Non-pigmented ciliary epithelial cell (primary cell): ENCODE measurements at places on chromosomes 3 and 15.

DNA sequence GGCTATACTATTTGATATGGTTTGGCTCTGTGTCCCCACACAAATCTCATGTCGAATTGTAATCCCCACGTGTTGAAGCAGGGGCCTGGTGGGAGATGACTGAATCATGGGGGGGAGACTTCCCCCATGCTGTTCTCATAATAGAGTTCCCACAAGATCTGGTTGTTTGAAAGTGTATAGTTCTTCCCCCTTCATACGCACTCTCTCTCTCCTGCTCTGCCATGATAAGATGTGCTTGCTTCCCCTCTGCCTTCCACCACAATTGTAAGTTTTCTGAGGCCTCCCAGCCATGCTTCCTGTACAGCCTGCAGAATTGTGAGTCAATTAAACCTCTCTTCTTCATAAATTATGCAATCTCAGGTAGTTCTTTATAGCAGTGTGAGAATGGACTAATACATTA lies 290.1 kb upstream of the CHRM5 start:
- no peak for DNase-seq

DNA sequence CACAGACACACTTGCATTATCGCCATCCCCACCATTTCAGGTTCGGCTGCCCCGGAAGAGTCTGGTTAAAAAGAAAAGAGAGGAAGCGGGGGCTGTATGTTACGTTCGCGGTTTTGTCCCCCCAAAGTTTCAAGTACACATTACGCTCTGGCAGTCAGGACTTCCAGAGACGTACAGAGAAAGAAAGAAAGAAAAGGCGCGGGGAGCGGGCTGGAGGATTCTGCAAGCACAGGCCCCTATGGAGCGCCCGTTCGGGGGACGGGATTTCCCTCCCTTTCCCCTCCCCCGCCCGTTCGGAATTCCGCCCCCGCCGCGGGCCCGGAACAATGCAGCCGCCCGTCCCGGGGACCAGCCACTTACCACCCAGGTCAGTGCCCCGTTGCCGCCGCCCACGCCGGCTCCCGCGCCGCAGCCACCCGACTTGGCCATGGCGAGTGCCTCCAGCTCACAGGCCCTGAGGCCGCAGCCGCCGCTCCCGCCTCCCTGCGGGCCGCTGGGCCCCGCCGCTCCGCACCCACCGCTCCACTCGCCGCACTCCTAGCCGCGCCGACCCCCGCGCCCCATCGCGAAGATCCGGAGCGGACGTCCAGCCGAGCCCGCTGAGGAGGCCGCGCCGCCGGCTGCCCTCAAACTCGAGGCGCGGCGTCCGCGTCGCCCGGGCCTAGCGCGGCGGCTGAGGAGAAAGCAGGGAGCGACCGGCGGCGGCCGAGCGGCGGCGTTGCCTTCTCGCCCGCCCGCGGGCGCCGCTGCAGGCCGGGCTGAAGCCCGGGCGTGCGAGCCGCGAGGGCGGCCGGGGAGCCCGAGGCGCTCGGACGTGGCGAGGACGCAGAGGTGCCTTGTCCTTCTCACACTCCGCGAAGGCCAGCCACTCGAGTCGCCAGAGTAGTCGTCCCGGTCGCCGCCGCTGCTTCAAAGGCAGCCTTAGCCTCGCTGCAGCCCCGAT lies 567 bp downstream of the TOP2B start:
- no peak for DNase-seq

DNA sequence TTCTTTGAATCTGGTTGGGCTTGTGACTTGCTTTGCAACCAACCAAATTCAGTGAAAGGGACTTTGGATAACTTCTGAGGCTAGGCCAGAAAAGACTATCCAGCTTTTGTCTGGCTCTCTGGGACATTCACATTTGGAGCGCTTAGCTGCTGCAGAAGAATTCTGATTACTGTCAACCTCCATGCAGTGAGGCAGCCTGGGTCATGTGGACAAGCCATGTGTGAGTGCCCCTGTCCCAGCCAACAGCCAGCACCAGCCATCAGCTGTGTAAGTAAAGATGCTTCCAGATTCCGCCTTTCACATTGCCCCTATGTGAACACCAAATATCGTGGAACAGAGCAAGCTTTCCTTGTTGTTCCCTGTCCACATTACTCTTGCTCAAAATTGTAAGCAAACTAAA lies 12.9 kb upstream of the TNFAIP8L3 start:
- DNase-seq: no peak

GRCh38 chr3:11304175-11304574 lies 32.0 kb downstream of the ATG7 start:
- no peak for DNase-seq

- DNase-seq: no peak
Observed at GRCh38 chr15:67067930-67068551, 2.6 kb downstream of the SMAD3 start.

DNA sequence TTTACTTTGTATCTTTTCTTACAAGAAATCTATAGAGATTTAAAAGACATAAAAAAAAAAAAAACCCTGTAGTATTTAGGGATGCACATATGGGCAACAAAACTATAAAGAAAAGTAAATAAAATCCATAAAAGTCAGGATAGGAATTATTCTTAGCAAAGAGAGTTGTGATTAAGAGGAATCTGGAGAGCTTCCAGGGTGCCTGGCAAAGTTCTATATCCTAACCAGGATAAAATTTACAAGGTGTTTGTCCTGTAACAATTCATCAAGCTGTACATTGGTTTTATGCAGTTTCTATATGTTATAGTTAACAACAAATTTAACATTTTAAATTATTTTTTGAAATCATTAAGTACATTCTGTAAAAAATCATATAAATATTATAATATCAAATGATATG lies 7.9 kb downstream of the SECISBP2L start:
- no peak for DNase-seq

DNA sequence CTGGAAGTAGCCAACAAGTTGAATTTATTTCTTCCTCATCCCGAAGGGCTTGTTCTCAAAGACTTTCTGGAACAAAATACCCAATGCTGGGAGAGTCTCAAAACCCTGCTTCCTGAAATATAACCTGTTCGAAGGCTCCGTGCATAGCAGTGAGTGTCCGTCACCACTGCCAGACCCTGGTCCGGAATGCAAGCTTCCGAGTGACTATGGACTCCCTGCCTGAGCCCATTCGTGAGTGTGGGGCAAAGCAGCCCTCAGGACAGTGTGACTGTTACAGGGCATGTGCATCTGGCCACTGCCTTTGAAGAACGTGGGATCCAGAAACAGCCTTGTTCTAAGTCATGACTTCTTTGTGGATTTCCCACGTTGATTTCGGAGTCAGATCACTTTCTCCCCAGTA lies 214.5 kb upstream of the IGF1R start:
- DNase-seq: no peak

DNA sequence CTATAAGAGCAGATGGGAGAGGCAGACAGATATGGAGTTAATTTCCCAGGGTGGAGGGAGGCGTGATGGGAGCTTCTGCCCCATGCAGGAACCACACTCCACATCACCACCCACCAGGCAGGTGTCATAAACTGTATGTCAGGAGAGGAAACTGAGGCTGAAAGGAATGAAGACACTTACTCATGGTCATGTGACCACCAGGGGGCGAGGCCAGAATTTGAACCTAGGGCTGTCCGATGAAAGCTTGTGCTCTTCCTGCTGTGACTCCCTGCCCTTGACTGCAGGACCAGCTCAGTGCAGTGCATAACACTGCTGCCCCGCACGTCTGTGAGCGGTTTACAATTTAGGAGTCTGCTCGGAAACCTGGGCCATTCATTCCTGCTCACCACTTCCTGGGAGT lies 28.8 kb downstream of the NUP210 start:
- DNase-seq: no peak

GRCh38 chr15:74790080-74790916 lies 8.4 kb downstream of the CSK start:
- peak; percentile 71 for DNase-seq

GRCh38 chr15:25690673-25691543 lies 172.2 kb downstream of the ATP10A start:
- DNase-seq: peak; percentile 35

DNA sequence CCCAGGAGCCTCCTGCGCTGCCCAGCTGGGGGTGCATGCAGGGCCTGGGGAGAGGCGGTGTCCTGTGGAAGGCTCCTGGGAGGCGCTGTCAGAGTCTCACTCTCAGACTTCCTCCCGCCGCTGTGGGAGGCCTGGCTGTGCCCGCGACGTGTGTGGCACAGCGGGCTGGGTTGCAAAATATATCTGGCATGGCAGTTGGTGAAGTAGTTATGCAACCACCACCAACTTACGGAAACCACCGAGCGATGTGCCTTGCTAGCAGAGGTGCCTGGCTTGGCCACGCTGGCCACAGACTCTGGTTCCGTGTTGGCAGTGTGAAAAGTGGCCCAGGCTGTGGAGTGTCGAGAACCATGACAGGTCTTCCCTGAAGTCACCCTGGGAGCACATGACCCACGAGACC lies 30.6 kb upstream of the GATA2 start:
- DNase-seq: no peak
